RPMI8226 (cell line): ENCODE measurements at places on chromosomes 12 and 14.
A peak's percentile ranks its signal among the peaks of the same experiment; 100 is the strongest.

GRCh38 chr14:94163796-94164195 lies 10.3 kb upstream of the PPP4R4 start:
- no peak for DNase-seq

DNA sequence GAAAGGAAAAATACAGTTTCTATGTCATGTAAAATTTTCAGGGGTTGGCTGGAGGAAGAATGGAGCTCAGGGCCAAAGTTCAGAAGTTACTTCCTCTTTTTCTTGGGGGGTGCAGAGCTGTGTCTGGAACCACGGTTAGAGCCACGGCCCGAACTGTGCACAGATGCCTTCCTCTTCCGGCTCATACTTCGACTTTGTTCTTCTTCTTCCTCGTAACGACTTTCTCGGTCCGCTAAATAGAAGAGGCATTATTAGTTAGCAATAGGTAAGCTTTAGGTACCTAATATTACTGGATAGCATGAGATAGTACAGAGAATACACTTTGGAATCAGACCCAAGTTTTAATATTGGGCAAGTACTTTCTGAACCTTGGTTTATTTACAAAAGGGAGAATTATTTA lies 31.2 kb downstream of the SUPT16H start:
- DNase-seq: peak; percentile 51

DNA sequence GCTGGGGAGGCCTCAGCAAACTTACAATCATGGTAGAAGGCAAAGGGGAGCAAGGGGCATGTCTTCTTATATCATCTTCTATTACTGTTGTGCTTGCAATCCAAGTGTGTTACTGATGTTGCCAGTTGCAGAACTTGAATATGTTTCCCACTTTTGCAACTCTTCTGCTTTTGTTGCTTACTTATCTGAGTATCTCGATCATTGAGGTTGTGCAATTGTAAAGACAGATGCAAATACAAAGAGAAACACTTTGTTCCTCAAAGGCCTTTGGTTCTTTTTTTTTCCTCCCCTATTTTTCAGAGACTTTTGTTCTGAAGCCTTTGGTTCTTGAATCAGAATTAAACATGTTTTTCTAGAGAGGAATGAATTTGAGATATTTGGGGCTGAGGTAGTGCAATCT lies 3.7 kb upstream of the COX8C start:
- no peak for DNase-seq

GRCh38 chr12:12338527-12339168 lies 11.4 kb downstream of the MANSC1 start:
- no peak for DNase-seq

- no peak for DNase-seq
Measured at GRCh38 chr14:55107766-55108554, 21.1 kb upstream of the LGALS3 start.

DNA sequence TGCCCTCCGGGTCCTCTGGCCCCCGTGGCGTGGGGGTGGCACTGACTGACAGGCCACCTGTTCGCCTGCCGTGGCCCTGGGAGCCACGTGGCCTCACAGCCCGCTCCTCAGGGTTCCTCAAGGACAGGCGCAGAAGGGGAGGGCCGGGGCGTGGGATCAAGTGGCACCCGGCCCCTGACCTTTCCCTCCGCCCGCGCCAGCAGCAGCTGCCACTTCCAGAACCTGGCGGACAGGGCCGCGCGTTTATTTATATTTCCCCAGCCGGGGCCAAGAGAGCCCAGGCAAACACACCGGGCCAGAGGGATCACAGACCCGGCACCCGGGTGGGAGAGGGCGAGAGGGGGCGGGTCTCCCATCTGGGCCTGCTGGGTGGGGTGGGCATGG lies 92.6 kb downstream of the RFLNA start:
- DNase-seq: no peak

DNA sequence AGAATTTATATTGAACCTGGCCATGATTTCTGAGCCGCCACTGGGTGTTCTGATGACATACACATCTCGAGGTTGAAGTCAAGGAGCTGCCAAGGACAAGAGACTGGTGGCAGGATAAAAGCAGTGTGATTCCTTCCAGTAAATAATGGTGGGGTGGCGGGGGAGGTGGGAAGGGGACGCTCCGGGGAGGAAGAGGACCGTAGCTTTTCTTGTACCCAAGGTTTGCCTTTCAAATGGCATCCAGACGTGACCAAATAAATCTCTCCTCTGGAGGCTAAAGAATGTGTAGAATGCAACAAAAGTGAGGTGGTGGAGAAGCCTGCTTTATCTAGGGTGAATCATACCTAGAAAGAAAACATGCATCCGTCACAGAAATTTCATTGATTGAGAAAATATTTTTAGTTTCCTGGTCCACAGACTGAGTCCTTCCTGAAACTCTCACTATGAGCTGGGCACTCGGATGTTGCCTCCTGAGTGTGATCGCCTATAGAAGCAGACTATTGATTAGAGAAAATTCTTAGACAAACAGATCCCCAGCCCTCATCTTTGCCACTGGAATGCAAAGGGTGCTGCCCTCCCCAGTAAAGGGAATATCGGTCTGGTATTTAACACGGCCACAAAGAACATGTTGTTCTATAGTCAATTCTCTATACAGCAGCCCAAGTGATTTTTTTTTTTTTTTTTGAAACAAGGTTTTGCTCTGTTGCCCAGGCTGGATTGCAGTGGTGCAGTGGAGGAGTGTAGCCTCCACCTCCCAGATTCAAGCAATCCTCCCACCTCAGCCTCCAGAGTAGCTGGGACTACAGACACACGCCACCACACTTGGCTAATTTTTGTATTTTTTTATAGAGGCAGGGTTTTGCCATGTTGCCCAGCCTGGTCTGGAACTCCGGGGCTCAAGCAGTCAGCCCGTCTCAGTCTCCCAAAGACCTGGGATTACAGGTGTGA lies 112.1 kb downstream of the DPF3 start:
- no peak for DNase-seq

- DNase-seq: no peak
Measured at GRCh38 chr14:23577004-23577681, 1.4 kb downstream of the JPH4 start.

DNA sequence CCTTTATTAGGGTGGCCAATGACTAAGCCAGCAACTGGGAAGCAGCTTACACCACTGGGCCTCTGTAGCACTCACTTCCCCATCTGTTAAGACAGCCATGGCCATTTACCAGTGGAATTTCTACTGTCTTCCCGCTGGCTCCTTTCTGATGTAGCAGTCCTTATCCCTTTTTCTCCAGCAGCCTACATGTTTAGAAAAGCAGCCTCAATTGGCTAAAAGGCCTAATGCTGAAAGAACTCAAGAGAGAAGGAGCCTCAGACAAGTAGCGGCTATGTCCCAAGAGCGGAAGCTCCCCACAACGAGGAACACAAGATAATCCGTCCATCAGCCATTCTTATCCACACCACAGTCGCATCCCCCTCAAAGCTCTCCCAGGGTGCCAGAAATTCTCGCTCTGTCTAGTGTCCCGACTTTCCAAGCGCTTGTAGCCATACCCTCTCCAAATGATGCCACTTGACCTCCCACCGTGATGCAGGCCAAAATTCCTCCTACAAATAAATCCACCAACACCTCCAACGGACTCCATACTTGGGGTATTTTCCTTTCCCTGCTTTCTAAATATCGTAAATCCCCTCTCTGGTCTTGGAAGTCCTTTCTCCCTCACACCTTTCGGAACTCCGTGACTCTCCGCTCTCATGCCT lies 624 bp downstream of the M6PR start:
- DNase-seq: peak; percentile 39

- no peak for DNase-seq
Measured at GRCh38 chr12:117047810-117048584, 51.2 kb downstream of the TESC start.

- DNase-seq: no peak
Measured at GRCh38 chr14:94043756-94044475, 17.8 kb downstream of the OTUB2 start.

DNA sequence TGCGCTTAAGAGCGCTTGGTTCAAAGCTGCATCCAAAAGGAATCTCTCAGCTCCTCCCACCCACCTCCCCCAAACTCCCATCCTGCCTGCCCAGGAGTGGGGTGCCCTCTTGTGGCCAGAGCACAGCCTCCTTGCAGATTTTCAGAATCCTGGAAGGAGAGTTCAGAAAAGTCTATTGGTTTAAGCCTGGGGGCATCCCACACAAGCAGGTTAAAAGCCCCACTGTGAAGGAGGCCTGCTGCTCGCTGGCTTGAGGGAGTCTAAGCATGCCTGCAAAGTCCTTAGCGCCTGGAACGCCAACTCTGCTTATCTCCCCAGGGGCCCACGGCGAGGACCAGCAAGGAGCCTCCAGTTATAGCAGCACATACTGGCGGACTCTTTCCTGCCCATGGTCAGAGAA lies 297.1 kb downstream of the KSR2 start:
- DNase-seq: peak; percentile 25

GRCh38 chr14:68947802-68948201 lies 31.3 kb downstream of the ACTN1 start:
- no peak for DNase-seq

DNA sequence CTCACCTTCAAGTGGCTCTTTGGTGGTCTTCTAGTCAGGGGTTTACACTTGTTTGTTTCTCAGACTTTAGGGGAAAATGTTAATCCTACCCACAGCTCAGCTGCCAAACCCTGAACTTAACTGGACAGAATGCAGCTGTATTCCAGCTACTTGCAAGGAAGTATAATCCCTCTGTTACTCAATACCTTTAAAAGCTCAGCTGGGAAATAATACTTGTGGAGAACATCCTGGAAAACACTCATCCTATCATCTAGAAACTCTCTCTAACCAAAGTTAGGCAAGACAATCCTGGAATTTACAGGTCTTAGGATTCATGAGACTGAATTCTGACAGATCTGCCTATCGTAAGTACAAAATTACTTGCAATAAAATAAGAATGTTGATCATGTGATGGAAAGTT lies 404.1 kb downstream of the ADAMTS20 start:
- no peak for DNase-seq

DNA sequence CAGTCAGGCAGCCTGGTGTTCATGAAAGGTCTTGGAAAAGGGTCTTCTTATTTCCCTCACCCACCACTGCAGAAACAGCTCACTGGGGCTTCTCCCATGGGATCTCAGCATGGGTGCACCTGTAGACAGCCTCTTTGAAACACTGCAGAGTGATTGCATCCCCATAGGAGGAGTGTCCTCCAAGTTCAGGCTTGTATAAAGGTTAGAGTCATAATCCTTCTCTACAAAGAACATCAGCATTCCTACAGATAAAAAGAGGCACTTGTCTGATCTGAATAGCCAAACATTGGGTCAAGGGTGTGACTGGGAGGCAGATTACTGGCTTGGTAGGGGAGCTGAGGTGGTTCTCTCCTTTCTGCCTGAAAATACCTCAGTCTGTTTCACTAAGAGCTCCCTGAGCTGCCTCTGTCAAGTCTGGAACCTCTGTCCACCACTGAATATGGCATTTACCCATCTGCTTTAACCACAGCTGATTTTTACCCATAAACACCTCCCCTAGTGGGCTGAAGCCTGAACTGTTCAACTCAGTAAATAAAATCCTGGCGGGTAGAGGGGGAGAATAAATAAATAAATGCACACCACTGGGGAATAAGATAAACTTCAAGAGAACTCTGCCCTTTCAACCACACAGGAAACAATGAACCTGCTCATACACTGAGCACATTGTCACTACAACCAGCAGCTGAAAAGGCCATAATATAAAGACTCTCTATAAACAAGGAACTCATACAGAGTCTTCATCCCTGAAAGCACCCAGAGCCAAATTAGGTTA lies 120.7 kb upstream of the SCAF11 start:
- peak; percentile 66 for DNase-seq

GRCh38 chr14:86997271-86997670 lies 995.7 kb downstream of the GALC start:
- DNase-seq: no peak

GRCh38 chr12:91912178-91912577 lies 233.5 kb downstream of the BTG1 start:
- DNase-seq: no peak

- no peak for DNase-seq
Measured at GRCh38 chr12:96774496-96775256, 132.4 kb upstream of the NEDD1 start.

GRCh38 chr12:11568762-11569478 lies 80.6 kb upstream of the ETV6 start:
- no peak for DNase-seq

DNA sequence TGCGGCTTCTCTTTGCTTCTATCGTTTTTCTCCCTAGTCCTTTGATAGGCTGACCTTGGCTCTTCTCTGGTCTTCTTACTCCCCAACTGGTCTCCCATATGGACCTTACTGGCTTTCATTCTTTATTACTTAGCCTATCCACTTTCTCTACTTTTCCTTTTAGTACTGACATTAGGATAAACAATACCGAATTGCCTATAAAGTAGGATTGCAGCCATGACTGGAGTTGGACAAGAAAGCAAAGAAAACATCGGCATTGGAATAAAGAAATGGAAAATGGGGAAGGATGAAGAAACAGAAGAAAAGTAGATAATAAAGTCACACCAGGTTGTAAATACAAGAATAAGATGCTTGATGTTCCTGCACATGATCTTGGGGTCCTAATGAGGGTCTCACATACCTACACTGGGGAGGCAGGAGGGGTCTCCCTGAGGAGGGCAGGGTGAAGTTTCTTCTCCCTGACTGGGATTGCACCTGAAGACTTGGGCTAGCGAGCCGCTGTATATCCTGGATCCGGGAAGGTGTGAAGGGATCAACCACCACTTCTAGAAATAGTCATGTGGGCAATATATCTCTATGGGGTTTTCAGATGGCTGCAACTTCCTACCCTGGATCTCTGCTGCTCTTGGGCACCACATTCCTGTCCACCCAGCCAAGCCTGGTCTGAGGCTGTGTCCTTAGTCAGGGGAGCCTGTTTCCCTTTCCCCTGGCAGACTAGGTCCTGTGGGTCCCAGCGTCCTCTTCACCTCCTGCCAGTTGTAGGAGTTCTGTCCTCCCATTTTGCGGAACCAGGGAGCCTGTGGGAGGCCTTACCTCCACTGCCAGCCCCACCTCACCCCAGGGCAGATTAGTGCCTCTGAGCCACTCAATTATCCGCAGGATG lies 13.1 kb downstream of the NKX2-1 start:
- no peak for DNase-seq

GRCh38 chr12:116201359-116201758 lies 76.1 kb downstream of the MED13L start:
- no peak for DNase-seq

DNA sequence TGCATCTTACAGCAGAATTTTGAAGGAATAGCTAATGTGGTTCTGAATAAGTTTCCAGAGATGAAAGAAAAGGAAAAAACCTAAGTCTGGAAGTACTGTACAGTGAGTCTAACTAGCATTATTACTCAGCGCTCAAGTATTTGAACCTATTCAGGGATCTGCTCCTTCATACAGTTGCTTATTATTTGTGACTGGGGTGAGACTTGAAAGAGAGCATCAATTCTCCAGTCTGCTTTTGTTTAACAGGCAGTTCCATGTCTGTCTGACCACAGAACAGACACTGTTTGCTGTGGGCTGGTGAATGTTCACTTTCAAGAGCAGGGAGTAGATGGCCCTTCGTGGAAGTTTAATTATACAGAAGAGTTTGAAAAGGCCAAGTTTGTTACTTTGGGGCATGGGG lies 9.3 kb downstream of the ETV6 start:
- no peak for DNase-seq

- DNase-seq: peak; percentile 38
Measured at GRCh38 chr12:107622001-107622400, 63.6 kb upstream of the PWP1 start.

- no peak for DNase-seq
Measured at GRCh38 chr14:33928895-33929294, 22.0 kb downstream of the EGLN3 start.

- no peak for DNase-seq
Measured at GRCh38 chr14:24056800-24057184, 5.0 kb downstream of the CARMIL3 start.

GRCh38 chr12:3752096-3752709 lies 706 bp downstream of the CRACR2A start:
- peak; percentile 63 for DNase-seq
